ENCODE measurements at places on chromosomes 7 and 10.

GRCh38 chr10:60197206-60197605 lies 192.5 kb downstream of the ANK3 start:
- no peak for DNase-seq

- no peak for DNase-seq
Measured at GRCh38 chr7:103951311-103951710, 38.1 kb downstream of the RELN start.

- DNase-seq = no peak
Measured at GRCh38 chr10:22333167-22333974, 11.9 kb upstream of the SPAG6 start.

GRCh38 chr7:75916685-75917634 lies 2.0 kb downstream of the POR start:
- DNase-seq = no peak

GRCh38 chr7:66631471-66631870 lies 2.8 kb downstream of the KCTD7 start:
- DNase-seq = no peak
